ENCODE measurements at places on chromosomes 5 and 9.
A peak's percentile ranks its signal among the peaks of the same experiment; 100 is the strongest.

DNA sequence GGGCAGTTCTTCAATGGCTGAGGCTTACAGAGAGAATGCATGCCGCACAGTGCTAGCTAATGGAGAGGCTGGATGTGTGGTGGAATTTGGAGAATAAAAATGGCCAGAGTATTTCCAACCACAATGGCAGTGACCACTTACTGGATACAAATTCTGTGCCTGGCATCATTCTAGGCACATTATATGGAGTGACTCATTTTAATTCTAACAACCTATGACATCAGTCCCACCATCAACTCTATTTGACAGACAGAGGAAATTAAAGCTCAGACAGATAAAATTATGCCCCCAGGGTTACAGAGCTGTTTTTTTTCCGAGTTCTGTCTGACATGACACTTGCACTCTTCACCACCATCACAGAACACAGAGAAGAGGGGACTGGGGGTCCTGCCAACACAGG is 105.6 kb upstream of the IL12B start:
- DNase-seq = no peak

GRCh38 chr5:124951661-124952060 is 205.2 kb upstream of the ZNF608 start:
- DNase-seq = no peak

DNA sequence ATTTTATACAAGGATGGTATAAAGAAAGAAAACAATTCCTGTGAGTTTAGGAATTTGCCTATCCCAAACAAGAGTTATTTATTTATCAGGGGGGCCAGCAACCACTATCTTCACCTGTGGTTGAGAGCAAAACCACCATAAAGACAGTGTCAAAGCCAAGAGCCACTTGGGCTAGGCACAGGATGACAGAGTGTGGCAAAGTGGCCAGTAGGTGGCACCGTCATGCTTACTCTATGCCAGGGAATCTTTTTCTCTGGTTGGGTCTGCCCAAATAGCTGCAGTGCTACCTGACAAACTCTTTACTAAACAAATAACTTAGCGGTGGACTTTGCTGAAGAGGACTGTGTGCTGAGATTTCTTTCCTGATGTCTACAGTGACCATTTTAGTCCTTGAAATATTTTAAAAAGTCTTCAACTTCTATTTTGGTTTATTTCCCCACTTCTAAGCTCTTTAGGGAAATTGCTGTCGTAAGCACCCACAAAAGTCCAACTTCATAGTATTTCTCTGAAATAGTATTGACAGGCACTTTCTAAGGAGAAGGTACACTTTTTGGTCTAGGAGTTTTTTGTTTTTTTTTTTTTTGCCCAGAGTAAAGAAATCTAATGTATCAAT is 285.0 kb downstream of the RFX3 start:
- peak; percentile 64 for DNase-seq

GRCh38 chr5:88833371-88834130 is 49.4 kb downstream of the MEF2C start:
- no peak for DNase-seq

DNA sequence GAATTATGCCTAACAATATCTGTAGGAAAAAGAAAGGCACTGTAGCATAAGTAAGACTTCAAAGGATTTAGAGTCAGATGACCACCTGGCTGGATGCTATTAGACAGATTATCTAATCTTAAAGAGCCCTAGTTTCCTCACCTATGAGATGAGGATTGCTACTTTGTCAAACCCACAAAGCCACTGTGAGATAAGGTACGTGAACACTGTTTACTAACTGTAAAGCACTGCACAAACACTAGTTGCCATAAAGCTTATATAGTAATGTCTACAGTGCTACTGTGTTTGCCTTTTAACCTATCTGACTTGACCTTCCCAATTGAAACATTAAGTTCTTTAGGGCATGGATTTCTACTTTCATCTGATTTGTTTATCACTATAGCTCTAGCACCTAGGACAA is 10.3 kb downstream of the TRMO start:
- DNase-seq = no peak

- no peak for DNase-seq
Observed at GRCh38 chr9:83167126-83167525, 104.2 kb upstream of the RASEF start.

- DNase-seq = no peak
Observed at GRCh38 chr5:114327987-114328386, 33.9 kb upstream of the KCNN2 start.

DNA sequence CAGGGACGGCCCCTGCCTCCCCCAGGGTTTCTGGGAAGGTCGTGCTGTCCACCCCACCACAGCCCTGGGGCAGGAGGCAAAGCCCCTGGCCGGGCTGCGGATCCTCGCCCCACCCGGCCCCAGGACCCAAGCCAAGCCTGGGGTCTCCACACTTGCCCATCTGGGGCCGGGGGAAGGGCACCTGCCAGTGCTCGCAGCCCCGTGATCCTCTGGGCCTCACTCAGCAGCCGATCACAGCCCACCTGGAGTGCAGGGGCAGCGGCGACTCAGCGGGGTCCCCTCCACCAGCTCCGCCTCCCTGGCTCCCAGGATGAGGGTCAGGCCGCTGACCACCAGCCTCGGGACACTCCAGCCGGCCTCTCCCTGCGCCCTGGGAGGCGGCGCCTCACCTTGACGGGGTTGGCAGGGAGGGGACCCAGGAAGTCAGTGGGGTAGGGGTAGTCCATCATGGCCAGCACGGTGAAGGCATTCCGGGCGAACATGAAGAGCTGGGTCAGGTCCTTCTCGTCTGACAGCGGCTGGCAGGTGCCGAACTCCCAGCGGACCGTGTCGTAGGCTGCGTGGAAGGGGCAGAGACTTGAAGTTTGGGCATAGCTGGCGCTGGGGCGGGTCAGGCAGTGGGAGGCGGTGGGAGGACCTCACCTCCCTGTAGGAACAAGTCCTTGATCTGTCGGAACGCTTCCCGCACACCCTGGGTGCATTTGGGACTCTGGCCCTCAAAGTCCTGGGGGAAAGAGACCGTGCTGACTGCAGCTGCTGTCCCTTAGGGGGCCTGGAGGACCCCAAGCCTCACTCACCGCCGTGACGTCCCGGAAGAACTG is 1.8 kb downstream of the DPP7 start:
- no peak for DNase-seq

DNA sequence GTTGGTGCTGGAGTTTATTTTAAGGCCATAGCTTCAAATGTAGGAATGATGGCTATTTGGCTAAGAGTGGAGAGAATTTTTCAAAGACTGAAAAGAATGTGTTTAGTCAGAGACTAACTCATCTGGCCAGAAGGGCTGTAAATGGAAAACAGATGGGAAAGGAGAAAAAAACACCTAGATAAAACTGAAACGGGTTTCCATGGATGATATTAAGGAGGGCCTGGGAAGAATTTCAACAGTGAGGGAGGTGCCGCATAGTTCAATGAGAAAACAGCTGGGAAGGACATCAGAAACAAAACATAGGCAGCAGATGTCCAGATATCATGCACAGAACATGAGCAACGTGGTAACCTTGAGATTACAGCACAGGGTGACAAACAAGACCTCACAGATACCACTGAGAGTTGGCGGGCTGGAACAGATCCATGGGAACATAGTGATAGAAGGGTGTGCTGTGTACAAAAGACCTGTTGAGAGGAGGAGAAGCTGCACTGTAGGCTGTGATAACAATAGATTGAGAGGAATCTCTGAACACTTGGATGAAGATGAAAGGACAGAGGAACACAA is 31.2 kb upstream of the RAD23B start:
- no peak for DNase-seq

DNA sequence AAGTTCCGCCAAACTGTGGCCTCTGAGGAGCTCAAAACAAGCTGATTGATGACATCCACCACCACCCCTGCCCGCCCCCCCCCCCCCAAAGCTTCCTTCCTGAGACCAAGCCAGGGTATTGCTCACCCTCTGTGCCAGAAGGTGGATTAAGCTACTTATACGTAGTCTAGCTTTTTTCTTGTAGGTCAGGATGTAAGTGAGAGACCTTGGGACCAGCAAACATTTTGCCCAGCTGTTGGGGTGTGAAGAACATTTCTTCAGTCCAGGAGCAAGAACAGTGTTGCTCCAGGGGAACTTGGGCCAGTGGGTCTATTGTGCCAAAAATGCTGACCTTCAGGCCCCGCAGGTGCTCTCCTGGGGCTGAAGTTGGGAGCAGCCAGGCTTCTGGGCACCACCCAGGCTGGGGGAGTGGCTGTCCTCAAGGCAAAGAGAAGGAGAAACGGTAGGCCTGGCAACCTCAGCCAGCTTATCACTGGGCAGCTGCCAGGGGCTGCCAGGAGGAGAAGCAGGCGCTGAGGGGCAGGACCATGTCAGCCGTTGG is 18.0 kb downstream of the NEURL1B start:
- DNase-seq = peak; percentile 54

GRCh38 chr9:129131300-129132145 is 20.3 kb downstream of the PTPA start:
- no peak for DNase-seq

DNA sequence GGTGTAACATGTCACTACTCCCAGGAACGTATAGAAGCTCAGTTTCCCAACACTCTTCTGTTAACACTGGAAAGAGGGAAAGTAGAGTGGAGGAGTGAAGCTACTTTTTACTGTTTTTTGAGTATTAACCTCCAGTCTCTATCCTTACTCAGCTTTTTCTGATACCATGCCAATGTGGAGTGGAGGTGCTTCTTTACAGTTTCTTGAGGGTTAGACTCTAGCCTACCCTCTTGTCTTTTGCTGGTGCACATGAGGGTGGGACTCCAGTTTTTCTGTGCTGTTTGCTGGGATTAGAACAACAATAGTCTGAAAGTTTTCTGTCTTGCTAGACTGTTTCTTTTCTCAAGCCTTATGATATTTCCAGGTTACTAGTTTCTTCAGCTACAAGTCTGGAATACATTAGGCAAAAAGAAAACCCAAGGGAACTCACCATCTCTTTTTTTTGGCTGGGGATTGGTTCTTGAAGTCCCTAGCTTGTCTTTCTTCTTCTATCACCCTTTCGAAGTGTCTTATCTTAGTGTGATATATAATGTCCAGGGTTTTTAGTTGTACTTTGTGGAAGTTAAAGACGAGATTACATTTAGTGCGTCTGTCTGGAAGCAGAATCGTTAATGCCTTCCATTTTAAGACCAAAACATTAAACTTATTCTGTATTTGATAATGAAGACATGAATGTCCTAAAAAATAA is 35.9 kb downstream of the PRR16 start:
- no peak for DNase-seq

DNA sequence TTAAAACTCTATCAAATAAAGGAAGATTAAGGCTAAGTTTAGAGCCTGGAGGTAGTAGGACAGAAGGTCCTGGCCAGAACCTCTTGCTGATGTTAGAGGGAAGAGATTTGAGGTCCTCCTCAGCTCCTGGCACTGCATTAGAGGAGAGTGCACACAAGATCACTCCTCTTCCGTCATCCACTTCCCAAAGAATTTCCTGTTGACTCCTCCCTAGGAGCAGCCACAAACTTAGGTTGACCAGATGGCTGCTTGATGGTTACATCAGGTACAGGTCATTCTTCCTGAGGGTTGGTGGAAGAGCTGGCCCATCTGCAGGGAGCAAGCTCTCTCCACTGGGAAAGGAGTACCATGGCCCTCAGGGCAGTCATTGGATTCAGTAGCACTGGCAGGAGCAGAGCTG is 93.9 kb upstream of the IL33 start:
- DNase-seq = no peak

DNA sequence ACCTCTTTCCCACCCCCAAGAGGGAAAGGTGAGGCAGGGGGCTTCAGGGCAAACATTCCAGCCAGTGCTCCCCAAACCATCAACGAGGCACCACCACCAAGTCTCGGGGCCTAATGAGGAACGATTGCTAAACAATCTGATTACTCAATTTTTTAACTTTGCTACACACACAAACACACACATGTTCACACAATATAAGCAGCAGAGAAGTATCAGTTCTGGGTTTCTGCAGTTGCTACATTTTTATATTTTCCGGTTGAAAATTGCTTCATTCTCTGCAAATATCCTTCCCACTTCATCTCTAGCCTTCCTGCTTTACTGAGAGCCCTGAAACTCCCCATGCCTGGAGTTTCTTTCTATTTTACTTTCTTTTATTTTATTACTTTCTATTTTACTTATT is 60.2 kb downstream of the FEM1C start:
- no peak for DNase-seq

- no peak for DNase-seq
Observed at GRCh38 chr9:91889161-91889911, 60.7 kb downstream of the ROR2 start.

DNA sequence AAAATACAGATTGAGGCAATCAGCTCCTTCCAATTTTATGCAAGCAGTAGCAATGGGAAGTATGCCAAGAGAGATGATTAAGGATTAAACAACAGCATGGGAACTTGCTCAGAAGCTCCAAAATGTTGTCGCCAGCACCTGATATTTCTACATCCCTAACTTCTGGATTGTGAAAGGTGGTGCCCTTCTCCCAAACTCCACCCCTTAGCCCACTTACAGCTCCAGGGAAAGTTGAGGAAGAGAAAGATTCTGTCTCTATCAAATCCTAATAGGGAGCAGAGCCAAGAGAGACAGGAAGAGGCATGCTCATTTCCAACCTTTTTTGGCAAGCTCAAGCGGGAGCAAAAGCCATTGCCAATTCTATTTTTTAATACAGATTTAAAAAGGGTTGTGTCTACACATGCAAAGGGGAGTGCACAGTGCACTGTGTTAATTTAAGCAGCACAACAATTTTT is 92.4 kb upstream of the NR3C1 start:
- no peak for DNase-seq

GRCh38 chr5:1193591-1193985 is 7.8 kb upstream of the SLC6A19 start:
- no peak for DNase-seq
